ENCODE measurements at places on chromosomes 3 and 15.

GRCh38 chr3:43923104-43923882 lies 232.6 kb downstream of the ABHD5 start:
- DNase-seq = no peak

DNA sequence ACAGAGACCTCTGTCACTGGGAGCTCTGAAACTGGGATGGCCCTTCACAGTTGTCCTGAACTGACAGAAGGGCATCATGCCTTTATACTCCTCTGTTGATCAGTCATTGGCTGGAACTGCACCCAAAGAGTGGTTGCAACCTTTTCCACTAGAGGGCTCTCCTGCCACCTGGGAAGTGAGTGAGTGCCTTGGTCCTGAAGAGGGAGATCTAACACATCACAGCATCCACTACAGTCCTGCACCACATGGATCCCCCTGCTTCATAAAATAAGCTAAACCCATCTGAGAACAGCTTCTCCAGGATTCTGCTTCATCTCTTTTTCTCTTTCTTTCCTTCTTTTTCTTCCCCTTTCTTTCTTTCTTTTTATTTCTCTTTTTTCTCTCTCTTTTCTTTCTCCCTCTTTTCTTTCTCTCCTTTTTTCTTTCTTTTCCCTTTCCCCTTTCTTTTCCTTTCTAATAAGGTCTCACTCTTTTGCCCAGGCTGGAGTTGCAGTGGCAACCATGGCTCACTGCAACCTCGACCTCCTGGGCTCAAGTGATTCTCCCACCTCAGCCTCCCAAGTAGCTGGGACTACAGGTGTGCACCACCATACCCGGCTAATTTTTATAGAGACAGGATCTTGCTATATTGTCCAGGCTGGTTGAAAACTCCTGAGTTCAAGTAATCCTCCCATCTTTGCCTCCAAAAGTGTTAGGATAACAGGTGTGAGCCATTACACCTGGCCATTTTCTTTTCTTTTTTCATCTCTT lies 42.8 kb upstream of the RAF1 start:
- peak; percentile 51 for DNase-seq

- DNase-seq = no peak
These were observed 10.8 kb downstream of the PRICKLE2 start for GRCh38 chr3:64214381-64215018.

DNA sequence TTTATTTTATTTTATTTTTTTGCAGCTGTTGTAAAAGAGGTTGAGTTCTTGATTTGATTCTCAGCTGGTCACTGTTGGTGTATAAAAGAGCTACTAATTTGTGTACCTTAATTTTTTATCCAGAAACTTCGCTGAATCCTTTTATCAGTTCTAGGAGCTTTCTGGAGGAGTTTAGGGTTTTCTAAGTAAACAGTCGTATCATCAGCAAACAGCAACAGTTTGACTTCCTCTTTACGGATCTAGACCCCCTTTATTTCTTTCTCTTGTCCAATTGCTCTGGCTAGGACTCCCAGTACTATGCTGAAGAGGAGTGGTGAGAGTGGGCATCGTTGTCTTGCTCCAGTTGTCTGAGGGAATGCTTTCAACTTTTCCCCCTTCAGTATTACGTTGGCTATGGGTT lies 165.8 kb upstream of the KCNMB2 start:
- no peak for DNase-seq

GRCh38 chr15:88127432-88127790 lies 129.1 kb downstream of the NTRK3 start:
- DNase-seq = no peak

All from stimulated activated CD4-positive, alpha-beta T cell treated with anti-CD3 and anti-CD28 coated beads, Interleukin-2, amount 100 ng/mL, for 24 hours (primary cell).